GM23338 (cell line): ENCODE measurements at places on chromosomes 16 and 17.

DNA sequence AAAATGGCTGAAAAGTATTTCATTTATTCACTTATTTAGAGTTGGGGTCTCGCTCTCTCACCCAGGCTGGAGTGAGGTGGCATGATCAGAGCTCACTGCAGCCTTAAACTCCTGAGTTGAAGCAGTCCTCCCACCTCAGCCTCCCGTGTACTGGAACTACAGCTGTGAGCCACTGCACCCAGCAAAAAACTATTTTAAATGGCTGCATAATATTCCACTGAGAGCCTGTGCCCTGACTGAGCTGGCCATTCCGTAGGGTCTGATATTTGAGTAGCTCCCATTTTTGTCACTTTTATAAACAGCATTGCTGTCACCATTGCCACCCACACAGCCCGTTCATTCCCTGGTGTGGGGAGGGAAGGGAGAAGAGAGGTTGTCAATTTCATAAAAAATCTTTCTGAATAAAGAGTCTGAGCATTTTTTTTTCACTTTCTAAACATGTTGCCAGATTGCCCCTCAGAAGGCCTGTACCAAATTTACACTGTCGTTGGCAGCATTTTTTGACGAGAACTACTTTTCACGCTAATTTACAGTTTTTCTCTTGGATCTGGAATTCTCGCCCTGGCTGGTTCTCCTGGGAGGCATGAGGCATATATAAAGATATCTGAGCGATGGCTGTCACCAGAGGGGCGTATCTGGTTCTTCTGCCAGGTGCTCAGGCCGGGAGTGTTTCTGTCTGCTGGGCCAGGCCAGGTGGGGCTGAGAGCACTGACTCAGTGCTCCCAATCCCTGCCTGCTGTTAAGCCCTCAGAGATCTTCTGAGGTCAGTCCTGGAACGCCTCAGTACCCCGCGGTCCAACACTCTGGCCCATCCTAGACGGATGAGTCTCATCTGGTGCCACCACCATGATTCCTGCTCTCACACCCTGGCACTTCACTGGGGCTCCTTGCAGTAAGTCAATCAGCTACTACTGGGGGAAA lies 7.2 kb upstream of the KIFC3 start:
- no peak for DNase-seq

GRCh38 chr16:15566095-15566494 lies 76.9 kb downstream of the MARF1 start:
- DNase-seq: no peak

DNA sequence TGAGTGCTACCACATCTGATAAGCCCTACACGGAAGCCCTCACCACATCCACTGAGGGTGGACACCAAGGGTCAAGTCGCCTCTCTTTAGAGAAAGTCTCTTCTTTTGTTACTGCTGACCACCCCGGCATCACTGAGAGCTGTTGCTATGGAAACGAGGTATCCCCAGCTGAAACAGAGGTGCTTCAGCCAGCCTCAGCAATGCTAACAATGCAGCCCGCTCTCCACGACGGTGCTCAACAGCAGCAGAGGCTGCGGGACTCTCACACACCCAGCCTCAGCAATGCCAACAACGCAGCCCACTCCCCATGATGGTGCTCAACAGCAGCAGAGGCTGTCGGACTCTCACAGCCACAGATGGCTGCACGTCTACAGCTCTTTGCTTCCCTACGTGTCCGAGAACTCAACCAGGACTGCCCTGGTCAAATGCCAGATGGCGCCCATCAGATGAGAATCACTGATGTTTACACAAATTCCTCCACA lies 41.4 kb downstream of the VPS53 start:
- DNase-seq: peak; percentile 93

DNA sequence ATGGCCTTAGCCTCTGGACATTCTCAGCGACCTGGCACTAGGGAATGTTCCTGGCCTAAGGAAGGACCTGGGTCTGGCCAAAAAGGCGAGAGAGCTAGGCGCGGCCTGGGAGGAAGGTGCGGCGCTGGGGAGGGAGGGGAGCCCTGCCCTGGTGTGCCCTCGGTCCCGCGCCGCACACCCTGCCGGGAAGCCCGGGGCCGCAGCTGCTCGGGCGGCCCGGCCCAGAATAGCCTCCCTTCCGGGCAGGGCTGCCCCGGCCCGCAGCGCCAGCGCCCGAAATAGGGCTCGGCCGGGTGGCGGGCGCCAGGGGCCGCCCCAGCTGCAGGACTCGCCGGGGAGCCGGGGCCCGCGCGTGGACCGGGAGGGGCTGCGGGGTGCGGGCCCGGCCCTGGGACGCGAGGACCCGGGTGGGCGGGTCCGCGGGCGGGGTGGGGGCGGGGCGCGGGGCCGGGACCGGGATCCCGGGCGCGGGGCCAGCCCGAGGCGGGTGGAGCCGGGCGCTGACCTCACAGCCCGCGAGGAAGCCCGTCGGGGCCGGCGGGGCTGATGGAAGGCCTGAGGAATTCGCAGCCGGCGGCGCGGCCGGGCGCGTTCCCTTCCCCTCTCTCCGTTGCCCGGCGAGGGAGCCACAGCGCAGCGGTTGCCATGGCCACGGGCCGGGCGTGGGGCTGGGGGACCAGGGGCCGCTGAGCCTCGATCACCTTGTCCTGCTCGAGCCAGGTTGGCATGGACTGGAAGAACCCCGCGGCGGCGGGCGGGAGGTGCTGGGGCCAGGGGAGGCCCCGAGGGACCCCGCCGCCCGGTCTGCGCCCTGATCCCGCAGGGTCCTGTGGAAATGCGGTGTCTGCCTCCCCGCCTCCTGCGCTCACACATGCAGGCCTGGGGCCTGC lies 18.1 kb downstream of the SOCS3 start:
- peak; percentile 88 for DNase-seq

GRCh38 chr16:53529513-53529912 lies 26.5 kb upstream of the AKTIP start:
- no peak for DNase-seq

DNA sequence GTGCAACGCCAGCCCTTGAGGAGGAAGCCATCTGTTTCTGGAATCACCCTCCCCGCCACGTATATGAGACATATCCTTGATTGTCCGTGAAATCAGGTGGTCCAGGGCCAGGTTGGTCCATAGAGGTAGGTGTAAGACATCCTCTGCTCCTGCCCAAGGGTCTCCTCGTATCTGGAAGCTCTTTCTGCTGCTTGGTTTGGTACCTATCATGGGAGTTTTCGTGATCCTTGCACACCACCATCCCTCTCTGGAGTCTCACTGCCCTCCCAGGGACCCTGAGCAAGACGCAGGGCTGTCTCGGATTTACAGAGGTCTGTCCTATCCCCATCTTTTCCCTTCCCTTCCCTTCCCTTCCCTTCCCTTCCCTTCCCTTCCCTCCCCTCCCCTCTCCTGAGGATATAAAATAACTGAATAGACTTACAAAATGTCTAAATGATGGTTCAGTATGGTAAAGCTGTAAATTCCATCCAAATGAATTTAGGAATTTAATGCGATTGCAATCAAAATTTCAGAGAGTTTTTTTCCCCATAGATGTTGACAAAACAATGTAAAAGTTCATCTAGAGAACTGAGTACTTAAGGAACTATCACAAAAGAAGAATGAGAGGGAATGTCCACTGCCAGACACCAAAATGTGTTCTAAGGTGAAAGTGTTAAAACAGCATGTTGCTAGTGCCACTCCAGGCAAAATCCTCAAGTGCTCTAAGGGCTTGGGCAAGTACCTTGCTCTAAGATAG lies 2.0 kb upstream of the CCDC42 start:
- DNase-seq: no peak

- peak; percentile 62 for DNase-seq
These were observed 43.4 kb downstream of the HNF1B start for GRCh38 chr17:37701496-37701898.

- no peak for DNase-seq
These were observed 249.2 kb upstream of the GSE1 start for GRCh38 chr16:85363881-85364280.

GRCh38 chr17:2656283-2656682 lies 55.3 kb downstream of the CLUH start:
- no peak for DNase-seq

- DNase-seq: no peak
These were observed 26.0 kb upstream of the ERN1 start for GRCh38 chr17:64155751-64156544.

DNA sequence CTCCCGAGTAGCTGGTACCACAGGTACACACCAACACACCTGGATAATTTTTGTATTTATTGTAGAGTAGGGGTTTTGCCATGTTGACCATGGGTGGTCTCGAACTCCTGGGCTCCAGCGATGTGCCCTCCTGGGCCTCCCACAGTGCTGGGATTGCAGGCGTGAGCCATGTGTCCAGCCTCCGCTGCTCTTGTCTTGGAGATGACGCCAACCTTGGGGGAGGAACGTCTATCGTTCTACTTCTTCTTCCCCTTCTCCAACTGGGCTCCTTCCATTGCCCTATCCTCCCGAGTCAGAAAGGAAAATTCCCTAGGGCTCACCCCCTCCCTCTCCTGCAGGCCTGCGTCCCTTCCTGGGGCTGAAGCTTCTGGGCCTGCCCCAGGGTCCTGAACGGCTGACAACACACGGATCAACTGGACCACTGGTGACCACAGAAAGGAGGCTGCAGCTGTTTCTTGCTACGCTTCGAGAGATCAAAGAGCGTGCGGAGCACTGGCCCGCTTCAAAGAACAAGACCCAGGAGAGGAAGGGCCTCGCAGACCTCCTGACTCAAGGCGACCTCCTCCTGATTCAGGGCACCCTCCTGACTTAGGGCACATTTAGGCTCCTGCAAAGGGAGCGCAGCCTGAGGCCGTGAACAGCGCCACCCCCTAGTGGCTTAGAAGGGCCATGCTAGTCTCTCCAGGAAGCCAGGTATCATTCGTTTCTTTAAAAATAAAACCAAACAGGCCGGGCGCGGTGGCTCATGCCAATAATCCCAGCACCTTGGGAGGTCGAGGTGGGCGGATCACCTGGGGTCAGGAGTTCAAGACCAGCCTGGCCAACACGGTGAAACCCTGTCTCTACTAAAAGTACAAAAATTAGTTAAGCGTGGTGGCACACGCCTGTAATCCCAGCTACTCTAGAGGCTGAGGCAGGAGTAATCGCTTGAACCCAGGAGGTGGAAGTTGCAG lies 48.5 kb upstream of the HELZ start:
- peak; percentile 92 for DNase-seq

DNA sequence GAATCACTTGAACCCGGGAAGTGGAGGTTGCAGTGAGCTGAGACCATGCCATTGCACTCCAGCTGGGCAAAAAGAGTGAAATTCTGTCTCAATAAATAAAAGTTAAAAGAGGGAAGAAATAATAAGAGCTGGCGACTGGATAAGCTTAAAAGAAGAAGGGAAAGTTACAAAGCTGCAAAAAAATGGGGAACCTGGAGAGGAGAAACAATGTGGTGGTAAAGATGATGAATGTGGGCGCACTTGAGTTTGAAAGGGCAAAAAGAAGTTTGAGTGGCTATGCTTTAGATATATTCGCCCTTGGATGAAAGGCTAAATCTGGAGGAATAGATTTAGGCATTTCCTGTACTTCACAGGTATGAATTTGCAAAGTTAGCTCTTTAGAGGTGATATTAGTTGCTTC lies 53.0 kb upstream of the YPEL2 start:
- DNase-seq: no peak

DNA sequence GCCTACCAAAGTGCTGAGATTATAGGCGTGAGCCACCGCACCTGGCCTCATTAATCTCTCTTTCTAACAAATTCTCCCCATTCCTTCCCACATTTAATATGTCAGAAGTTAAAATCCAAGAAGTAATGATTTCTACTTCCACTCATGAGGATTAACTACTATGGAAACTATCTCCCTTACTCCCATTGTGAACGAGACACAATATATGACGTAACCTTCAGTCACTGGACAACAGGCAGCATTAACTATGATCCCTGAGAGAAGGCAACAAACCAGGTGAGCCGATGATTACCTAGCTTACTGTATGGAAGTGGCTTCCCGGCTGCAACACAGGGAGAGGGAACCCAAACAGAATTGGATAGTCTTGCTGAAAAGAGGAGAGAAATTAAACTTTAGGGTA lies 20.0 kb downstream of the GLG1 start:
- no peak for DNase-seq

DNA sequence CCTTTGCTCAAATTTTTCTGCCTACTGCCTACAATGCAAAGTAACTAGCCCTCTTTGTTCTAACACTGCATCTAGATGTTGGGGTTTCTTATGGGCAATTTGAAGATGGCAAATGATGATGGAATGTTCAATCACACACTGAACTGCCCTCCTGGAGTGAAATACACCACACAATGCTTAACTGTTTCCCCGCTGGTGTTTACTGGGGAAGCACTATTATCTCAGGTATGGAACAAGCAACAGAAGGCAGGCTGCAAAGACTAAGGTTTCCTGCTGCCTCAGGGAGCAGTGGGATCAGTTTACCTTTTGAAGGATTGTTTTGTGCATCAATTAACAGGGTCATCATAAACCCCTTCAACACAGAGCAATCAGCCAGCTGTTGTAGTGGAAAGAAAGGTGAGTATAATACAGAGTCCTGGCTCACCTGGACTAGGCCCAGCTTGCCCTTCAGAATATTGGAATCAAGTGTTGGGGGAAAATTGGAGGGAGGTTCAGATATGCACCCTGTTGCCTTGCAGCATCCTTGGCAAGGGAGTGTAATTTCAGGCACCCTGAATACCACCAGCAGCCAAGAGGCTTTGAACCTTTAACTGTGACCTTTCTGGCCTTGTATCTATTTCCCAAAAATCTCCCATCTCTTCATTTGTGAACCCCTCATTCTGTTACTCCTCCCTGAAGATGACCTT lies 105.4 kb upstream of the CDH11 start:
- DNase-seq: peak; percentile 28

DNA sequence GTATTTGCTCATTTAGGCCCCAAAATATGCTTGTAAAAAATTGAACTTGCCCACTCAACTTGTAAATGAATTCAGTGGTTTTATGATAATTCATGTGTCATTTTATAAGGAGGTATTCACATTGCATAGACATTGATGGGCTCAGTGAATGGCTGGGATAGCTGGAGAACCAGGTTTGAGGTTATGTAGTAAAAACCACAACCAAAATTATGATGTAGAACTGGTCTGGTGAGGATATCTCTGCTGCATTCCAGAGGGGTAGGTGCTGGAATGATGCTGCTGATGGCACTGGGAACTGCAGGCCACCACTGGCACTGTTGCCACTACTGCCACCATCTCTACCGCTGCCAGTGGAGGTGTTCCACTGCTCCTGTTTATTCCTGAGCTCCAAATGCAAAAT lies 21.5 kb upstream of the RABEP1 start:
- no peak for DNase-seq

GRCh38 chr16:87086156-87086555 lies 231.0 kb downstream of the C16orf95 start:
- no peak for DNase-seq
